ENCODE measurements at places on chromosomes 16 and 17.

- DNase-seq = no peak
These were observed 275.0 kb upstream of the CDH5 start for GRCh38 chr16:66091471-66091891.

DNA sequence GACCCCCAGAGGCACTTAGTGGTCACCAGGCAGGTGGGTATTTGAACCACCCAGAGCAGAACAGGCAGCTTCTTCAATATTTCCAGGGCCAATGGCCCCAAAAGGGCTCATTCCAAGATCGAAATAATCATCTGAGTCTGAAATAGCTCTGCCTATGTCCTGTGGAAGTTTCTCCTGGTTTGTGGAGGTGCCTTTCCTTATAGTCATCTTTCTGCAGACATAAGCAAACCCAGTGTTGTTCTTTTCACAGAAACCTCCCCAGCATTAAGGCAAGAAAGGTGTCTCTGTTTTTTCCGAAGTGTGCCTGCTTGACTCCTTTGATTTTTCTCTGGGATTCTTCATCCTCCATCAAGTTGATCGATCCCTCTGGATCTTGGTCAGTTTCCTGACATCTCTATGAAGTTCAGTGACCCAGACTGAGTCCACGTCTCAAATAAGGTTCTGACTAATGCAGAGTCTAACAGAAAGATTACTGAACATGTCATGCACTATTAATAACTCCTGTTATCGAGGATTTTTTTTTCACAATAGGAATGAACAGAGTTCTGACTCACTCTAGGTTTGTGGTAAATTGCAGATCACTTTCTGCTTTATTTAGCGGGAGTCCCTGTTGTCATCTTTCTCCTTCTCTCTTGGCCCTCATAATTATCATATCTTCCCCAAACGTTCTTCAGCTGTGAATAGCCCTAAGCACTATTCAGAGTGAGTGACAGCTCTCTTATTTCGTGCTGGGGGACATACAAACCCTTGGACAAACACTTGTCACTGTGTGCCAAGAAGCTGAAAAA, 1.5 kb downstream of the LRRC3C start:
- DNase-seq = no peak

- no peak for DNase-seq
These were observed 143.7 kb upstream of the RCVRN start for GRCh38 chr17:10048629-10049350.

GRCh38 chr16:83859265-83859664, 39.6 kb upstream of the MLYCD start:
- DNase-seq = no peak

GRCh38 chr17:21418446-21419298, 42.5 kb downstream of the KCNJ12 start:
- DNase-seq = no peak

- no peak for DNase-seq
These were observed 106.6 kb downstream of the ELAC2 start for GRCh38 chr17:12911239-12911638.
